ENCODE measurements at places on chromosomes 12 and 14.

- no peak for DNase-seq
Measured at GRCh38 chr12:80068173-80068572, 31.2 kb upstream of the OTOGL start.

DNA sequence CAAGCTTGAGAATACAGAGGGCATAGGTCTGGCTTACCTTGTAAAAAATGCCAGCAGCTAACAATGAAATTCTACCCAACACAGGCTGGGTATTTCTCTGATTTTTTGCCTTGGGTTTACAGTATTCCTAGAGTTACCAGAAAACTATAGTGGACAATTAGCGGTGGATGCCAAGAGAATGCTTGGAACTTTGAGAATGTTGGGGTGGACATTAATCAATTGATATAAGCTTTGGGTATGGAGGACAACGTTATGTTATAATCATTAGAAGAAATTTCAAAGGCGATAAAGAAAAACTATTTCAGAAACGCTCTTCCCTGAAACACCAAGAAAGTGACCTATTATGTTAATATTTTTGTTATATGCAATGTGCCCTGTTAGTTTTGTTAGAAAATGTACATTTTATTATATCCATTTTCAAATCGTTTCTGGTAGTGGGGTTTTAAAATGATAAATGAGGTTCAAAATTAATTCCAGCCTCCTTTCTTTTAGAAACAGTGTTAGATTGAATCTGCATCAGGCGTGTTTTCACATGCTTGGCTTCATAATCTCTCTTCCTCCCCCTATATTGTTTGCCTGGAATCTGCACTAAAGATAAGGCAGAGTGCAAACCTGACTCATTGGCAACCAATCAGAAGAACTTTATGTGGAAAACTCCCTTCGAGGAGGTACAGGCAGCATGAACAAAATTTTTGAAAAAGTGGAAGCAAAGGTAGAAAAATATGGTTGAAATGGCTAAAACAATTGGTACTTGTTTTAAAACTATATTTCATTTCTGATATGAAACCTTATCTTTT is 1.4 kb upstream of the PTPRQ start:
- DNase-seq: no peak

DNA sequence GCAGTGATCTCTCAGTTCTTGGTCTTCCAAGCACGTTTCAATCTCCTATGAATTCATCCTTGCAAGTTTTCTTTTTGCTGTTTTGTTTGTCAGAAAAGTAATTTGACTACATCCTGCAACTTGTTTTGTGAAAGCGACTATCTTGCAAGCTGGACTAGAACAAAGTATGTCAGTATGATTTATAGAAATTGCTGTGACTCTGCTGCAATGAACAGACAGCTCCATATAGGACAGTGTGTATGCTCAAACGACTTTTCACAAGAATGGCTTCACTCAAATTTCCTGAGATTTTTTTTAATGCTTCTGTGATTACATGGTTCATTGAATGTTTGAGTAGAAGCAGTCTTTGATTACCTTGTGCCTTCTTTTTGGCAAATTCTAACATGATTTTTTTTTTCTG is 123.5 kb upstream of the TRHDE start:
- no peak for DNase-seq

GRCh38 chr14:76867516-76868453 is 41.6 kb downstream of the LRRC74A start:
- DNase-seq: no peak

DNA sequence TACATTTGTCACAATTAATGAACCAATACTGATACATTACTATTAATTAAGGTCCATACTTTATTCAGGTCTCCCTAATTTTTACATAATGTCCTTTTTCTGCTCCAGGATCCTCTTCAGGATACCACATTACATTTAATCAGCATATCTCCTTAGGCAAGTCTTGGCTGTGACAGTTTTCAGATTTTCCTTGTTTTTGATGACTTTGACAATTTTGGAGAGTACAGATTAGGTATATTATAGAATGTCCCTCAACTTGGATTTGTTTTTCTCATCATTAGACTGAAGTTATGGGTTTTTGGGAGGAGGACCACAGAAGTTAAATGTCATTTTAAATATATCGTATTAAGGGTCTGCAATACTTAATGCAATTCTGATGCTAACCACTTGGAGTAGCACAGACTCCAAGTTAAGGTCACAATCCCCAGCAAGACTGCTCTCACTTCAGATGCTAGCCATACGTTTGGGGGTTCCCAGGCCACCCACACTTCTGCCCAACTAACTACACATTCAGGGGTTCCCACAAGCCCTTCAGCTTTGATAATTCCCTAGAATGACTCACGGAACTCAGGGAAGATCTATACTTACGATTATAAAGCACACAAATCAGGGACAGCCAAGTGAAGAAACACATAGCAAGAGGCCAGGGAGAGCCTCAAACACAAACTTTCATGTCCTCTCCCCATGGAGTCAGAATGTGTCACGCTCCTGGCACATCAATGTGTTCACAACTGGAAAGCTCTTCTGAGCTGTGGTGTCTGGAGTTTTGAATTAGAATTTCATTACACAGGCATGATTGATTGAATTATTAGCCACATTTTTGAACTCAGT is 17.0 kb upstream of the NUBPL start:
- DNase-seq: no peak

GRCh38 chr12:57130941-57131340 is 2.7 kb downstream of the LRP1 start:
- DNase-seq: no peak

DNA sequence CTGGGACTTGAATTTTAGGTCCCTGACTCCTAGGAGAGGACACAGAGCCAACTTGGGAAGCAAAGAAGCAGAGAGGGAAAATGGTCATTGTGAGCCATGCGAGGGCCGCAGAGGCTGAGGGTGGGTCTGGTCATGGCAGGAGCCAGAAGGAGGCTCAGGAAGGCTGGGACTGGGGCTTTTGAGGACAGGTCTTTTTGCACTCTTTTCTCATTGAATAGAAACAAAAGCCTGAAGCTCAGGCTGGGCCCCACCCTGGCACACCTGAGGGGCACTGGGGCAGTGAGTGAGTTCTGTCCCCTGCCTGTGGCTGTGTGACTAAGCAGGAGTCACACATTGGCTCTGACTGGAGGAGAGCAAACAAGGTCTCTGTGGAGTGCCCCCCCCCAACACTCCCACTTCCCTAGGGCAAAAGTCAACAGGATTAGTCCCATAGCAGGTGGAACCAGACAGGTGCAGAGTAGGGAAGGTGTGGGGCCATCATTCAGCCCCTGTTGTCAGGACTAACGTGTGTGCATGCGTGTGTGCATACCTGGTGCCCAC is 2.8 kb downstream of the KRT7 start:
- DNase-seq: no peak

GRCh38 chr14:82587226-82587625 is 1053.6 kb upstream of the SEL1L start:
- DNase-seq: no peak

DNA sequence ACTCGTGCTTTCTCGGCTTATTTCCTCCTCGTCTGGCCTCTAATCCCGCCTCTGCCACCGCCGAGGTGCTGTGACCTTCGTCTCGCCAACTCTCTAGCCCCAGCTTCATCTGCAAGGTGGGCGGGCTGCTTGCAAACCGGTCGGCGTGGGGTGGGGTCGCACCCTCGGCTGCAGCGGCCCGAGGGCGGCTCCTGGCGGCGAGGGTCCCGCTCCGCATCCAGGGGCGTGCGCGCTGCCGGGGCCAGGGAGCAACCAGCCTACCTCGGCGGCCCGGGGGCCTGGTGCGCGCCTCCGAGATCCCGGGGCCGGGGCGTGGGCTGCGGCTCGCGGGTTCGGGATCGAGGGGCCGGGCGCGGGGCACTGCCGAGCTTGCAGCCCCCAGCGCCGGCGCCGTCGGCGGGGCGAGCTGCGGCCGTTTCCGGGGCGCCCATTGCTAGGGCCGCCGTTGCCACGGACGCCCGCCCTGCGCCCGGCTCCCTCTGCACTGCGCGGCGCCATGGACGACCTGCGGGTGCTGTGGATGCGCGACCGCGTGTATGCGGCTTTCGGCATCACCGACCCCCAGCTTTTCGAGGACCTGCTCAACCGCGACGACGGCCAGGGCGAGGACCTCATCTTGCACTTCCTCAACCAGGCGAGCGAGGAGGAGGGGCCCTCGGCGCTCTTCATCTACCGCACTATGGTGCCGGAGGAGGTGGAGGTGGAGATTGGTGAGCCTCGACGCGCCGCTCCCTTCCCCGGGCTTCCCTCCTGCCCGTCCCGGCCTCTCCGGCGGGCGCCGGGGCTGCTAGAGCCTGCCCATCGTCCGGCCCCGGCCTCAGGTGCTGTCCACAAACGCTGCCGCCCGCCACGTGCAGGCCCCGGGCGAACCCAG is at the start of gene DNAH10:
Gene DNAH10, plus strand, starts transcription at position 461 of the 874 bp plus-strand sequence. Its CDS starts 36 bp downstream, at position 497.
- DNase-seq: no peak

- no peak for DNase-seq
Measured at GRCh38 chr12:123401753-123402683, 18.1 kb downstream of the KMT5A start.

DNA sequence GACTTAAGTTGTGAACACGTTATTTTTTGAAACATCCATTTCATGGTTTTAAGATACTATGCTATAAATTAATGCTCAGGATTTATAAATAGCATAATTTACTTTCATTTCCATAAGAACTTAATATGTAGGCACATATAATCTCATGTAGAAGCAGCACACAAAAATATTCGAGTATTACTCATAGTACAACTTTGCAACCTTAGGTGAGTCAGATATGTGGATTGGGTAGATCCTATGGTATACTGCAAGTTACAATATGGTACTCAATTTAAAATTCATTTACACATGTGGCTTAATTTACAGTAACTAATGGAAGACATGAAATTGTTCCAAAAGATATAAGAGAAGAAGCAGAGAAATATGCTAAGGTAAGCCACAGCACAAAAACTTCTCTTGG is 26.0 kb downstream of the PSMA3 start:
- DNase-seq: no peak

- no peak for DNase-seq
Measured at GRCh38 chr14:22554498-22555383, 34.3 kb downstream of the DAD1 start.

All from NCI-H1436 treated with DMSO at 0.1 percent for 48 hours (cell line).